ENCODE measurements at places on chromosomes 2 and 18.

DNA sequence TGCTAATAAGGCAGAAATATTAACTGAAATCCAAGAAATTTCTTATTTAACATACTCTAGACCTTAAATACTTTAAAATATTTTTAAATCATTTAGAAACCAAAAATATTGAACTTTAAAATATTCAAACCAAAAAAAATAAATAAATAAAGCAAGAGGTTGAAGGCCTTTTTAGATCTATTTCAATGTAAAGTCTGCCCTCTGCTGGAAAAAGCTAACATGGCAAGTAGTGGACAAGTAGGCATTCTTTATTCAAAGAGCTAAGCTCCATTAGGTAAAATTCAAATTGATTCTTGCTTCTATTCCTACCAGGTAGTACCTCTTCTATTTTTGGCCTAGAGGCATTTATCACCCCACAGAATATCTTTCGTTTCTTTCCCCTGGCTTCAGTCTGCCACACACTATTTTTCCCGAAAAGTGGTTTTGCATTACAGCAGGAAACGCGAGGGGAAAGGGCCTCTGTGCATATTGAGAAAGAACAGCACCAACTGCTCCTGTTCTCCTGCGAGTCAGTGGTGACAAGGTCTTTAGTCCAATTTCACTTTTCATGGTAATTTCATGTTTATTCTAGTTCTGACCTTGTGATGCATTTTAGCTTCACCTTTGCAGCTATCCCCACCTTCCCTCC, 20.4 kb downstream of the IFIH1 start:
- peak; percentile 75 for DNase-seq

GRCh38 chr2:10246370-10246769, 56.3 kb upstream of the HPCAL1 start:
- no peak for DNase-seq

GRCh38 chr2:218983263-218983933, 1.6 kb downstream of the FEV start:
- no peak for DNase-seq

DNA sequence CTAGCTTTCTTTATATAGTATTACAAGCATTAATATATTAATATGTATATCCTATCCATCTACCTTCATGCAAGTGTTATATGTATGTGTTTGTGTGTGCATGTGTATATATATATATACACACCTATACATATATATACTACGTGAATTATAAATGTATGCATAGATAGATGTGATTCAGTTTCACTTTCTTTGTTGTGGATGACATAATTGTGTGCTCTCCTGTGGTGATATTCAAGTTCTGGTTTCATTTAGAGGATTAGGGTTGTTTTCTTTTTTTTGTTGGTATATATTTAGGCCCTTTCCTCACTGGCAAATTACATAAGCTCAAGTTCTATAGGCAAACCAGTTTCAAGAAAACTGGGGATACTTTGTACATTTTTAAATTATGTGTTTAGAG, 225.7 kb upstream of the FANCL start:
- DNase-seq, result no peak

- peak; percentile 88 for DNase-seq
Measured at GRCh38 chr2:149732001-149732685, 144.6 kb upstream of the MMADHC start.

DNA sequence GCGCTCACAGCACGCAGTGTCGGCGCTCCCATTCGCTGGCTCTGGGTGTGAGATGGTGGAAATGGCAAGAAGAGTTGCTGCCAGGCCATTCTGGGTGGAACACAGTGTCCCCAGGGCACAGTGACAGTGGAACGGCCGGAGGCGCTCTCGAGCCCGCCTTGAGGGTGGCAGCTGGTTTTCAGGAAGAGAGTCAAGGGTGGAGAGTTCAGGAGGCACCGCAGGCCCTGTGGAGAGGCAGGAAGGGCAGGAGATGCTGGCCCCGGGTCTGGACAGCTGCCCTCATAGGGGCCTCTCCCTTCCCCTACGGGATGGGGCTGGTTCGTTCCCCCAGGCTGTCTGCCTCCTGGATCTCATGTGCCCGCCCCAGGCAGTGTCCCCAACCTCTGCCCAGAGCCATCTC, 12.5 kb downstream of the GPC1 start:
- DNase-seq, result no peak

- no peak for DNase-seq
Measured at GRCh38 chr2:160251569-160251968, 51.5 kb upstream of the ITGB6 start.

DNA sequence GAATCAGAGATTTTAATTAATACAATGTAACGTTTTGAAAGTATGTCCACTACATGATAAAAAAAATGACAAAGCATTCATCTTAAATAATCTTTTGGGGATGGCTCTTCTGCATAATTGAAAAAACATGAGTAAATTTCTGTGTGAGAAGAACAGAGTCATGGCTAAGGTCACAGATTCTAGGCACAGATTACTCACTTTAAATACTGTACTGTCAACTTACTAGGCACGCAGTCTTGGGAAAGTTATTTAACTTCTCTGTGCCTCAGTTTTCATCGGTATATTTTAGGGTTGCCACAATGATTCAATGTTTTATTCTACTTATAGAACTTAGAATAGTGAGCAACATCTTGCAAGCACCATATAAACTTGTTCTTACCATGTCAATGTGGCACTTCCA, 49.2 kb downstream of the TMEFF2 start:
- DNase-seq, result no peak

DNA sequence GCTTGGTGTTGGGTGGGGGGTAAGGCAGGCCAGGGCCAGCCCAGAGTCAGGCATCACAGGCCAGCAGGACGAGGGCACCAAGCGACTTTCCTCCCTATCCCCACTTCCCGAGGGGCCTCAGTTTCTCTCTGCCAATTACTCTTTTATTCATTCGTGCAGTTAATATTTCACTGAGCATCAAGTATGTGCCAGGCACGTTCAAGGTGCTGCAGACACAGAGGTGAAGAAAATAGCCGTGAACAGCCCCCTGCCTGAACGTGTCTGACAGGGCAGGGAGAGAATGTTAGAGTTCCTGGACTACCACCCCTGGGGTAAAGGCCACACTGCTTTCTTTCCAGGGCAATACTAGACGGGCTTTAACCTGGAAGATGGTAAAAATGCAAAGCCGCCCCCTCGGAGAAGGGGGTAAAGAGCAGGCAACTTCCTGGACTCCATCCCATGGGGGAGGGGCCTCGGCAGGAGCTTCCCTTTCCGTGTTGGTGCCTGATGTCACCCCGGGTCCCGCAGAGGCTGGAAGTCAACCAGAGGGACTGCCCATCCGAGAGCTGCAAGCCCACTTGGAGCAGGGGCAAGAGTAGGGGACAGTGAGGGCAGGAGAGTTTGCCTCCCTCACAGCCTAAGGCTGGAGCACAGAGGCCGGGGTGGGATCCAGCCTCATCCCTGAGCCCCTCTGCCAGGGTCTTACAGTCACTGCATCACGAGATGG, 47.1 kb downstream of the CENPO start:
- DNase-seq, result no peak

GRCh38 chr2:28175028-28175427, 217.6 kb upstream of the FOSL2 start:
- no peak for DNase-seq

DNA sequence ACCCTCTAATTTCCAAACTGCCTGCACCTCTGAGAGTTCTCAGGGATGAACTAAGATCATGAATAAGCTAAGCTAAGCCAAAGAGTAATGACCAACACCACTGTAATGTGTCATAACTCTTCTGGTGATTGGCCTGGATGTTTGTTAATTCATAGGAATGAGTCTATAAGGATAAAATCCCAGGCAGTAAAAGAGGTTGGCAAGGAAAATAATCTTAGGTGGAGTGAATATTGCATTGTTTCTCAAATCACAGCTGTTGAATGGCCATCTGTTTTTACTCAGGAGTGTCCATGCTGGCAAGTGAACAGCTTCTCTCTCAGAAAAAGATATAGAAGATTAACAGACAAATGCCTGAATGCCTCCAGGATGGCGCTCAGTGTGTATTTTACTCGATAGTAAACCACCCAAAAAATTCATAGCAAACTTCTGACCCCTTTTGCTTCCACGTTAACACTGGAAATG, 60.8 kb upstream of the GLS start:
- DNase-seq, result peak; percentile 65

- no peak for DNase-seq
Measured at GRCh38 chr18:24111936-24112335, 26.9 kb upstream of the CABYR start.

- DNase-seq, result no peak
Measured at GRCh38 chr2:26897807-26898479, 50.0 kb downstream of the DPYSL5 start.
